ENCODE measurements at places on chromosomes 7 and 10.

- DNase-seq: no peak
Measured at GRCh38 chr10:100997360-100998182, 2.0 kb upstream of the LZTS2 start.

DNA sequence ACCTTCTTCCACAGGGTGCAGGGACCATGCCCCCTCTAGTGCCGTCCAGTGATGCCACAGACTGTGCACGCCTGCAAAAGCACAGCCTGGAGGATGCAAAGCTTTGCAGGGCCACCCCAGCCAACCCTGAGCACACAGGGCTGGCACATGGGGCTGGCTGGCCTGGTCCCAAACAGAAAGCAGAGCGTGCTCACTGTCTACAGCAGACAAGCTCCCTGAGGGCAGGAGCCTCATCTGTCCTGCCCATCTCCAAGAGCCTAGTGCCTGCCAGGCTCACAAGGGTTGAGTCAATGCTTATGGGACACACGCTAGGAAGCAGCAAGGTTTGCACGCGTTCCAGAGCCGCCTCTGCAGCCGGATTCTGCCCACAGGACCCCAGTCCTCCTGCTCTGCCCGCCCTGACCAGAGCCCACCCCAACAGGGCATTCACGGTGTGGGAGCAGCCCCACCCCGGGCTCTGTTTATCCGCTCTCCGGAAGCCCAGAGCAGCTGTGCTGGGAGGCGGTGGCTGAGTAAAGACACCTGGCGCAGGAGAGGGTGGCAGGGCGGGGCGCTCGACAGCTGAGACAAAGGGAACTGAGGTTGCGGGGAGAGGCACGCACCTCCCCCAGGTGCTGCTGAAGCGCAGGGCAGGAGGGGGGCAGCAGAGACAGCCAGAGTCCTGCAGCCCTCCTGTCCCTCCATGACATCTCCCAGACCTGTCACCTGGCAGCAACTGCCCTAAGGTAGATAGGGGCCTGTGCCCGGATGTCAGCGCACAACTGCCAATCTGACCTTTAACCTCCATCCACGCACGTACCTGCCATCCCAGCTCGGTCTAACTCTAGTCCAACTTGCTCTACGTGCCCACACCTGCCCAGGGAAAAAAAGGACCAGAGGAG, 4.3 kb downstream of the KCNH2 start:
- no peak for DNase-seq

GRCh38 chr10:109929501-109930219, 6.3 kb upstream of the XPNPEP1 start:
- DNase-seq: no peak

- no peak for DNase-seq
Measured at GRCh38 chr10:100838986-100839385, 73.8 kb upstream of the SLF2 start.

GRCh38 chr10:114576716-114577115, 81.4 kb downstream of the ABLIM1 start:
- no peak for DNase-seq
